ENCODE measurements at places on chromosomes 4 and X.

GRCh38 chrX:44483965-44484606 lies 58.6 kb downstream of the FUNDC1 start:
- DNase-seq: no peak

DNA sequence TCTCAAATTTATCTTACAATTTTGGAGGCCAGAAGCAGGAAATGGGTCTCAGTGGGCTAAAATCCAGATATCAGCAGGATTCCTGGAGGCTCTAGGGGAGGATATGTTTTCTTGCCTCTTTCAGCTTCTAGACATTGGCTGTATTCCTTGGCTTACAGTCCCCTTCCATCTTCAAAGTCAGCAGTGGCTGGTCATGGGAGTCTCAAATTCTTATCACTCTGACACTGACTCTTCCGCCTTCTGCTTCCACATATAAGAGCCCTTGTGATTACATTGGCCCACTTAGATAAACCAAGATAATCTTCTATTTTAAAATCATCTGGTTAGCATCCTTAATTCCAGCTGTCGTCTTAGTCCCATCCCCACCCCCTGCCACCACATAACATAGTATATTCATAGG lies 113.0 kb downstream of the PCDH7 start:
- no peak for DNase-seq

DNA sequence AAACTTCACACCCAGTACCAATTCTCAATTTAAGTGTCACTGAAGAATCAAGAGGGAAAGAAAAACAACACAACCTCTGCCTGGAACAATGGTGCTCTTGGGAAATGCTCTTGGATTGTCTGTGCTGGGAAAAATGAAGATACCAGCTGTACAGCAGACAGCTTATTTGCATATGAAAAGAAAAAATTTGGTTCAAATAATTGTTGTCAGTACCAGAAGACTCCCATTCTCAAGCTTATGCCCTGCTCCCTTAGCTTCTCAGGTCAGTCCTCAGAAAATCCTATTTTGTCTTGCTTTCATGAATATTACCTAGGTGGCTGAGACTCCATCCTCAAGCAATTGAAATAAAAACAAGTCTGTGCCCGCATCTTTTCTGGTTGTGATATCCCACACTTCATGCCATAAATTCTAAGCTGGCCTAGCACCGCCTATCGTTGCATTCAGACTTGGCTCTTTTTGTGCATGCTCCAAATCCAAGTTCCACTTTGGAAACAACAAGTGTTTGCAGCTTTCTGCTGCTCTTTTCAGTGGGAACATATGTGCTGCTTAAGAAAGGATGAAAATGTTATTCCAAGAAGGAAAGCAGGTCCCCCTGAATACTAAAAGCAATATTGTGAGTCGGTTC lies 431.6 kb downstream of the INPP4B start:
- no peak for DNase-seq

GRCh38 chr4:101931619-101932018 lies 141.1 kb downstream of the BANK1 start:
- DNase-seq: no peak

DNA sequence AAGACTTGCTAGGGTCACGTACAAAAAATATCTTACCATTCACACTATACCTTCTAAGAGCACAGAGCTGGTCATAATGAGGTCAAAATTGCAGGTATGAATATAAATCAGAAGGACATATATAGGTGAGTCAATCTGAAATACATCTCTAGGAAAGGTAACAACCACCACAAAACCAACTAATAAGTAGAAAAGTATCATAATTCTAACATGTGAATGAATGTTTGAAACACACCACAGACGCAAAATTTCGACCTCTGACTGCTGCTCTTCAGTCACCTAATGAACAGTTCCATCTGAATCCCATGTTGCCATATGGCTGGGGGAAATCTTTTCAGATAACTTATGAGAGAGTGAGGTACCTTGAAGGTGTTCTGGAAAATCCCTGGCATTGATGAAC lies 22.1 kb downstream of the STAP1 start:
- no peak for DNase-seq

- no peak for DNase-seq
Observed at GRCh38 chrX:39823854-39824253, 273.9 kb downstream of the BCOR start.

GRCh38 chrX:26915064-26915463 lies 548.1 kb downstream of the PPP4R3C start:
- DNase-seq: no peak

GRCh38 chr4:126991965-126992364 lies 640.8 kb upstream of the INTU start:
- DNase-seq: no peak

DNA sequence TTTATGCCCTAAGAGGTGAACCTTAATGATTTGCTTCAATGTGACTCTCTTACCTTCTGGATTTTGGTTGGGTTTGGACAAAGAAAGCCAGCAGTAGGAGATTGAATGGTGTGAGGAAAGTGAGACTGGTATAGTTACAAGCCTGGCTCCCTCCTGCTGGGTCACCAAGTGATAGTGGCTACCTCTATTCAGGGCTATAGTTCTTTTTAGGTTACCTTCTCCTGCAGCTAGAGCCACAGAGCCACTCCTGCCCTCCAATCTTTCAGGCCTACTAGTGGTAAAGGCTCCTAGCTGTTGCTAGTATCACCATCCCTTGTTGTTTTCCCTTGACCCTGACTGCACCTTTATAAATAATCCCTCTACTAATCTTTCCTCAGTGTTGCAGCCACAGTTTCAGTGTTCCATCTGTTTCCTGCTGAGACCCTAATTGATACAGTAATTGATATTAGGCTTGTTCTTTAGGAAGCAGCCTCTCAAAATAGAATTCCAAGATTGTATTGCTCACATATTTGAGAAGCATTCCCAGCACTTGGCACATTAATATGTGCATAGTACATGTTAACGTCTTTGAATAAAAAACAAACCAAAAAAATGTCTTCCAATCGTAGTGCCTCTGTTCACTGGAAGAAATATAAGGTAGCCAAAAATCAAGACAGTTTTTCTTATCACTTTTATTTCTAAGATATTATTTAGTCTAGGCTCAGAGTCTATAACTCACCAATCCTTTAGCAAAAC lies 82.3 kb downstream of the SRPX start:
- no peak for DNase-seq

- DNase-seq: no peak
Observed at GRCh38 chrX:110428144-110428543, 69.5 kb downstream of the RTL9 start.

DNA sequence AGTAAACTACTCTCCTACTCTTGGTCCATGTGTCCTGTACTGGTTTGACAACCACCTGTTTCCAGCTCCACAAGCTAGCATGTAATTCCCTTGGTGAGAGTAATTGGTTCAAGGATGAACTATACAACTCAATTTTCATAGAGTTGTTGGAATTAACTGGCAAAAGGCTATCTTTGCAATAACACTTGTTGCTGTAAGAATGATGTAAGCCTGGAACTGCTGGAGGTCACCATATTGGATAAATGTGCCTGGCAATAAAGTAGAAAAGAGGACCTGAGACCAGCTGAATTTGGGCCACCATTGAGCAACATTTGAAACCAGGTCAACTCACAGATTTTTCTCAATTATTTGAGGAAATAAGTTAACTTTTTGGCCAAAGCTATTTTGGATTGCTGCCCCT lies 175.5 kb downstream of the CAMK2D start:
- DNase-seq: no peak

GRCh38 chr4:112545346-112545745 lies 29.4 kb upstream of the NEUROG2 start:
- no peak for DNase-seq

DNA sequence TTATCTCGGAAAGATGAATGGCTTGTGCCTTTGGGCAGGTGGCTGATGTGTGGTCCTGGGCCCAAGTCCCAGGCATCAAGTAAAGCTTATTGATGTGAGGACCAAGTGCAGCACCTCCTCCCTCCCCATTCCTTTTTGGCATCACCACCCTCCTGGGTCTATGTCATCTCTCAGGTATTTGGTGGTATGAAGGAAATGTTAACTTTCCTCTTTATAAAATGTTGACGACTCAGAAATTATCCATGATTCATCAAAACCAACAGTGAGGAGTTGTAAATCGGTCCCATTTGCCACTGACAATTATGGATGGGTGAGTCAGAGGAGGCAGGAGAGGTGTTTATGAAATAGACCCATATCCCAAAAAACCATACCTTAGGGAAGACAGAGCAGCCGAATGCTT lies 229.4 kb upstream of the GATB start:
- no peak for DNase-seq

DNA sequence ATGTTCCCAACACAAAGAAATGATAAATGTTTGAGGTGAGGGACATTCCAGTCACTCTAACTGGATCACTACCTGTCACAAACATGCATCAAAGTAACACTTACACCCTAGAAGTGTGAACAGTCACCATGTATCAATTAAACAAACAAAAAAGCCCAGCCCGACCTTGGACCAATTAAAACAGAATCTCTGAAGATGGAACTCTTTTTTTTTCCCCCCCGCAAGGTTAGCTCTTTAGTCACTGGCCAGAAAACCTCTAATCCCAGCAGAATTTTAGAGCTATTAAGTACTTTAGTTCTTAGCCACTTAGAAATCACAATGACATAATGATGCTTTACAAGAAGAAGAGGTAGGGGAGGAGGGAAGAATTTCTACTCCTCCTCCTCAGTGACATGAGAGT lies 154.5 kb downstream of the PALLD start:
- no peak for DNase-seq

GRCh38 chrX:3516051-3516541 lies 169.6 kb upstream of the MXRA5 start:
- no peak for DNase-seq

DNA sequence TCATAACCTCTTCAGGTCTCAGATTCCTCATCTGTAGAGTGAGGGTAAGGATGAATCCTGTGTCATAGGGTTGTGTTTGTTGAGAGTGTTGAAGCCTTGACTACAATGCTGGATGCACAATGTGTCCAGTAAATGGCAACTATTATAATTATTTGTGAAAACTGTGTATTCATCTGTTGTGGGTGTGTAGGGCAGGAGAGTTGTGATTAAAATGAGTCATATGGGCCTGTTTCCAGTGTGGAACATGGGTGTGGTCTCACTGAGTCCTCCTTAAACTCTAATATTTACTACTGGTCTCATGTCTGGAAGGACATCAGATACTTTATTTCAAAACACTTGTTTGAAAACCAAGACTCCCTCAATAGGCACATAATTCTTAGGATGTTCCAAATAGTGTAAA lies 208.5 kb upstream of the CASK start:
- no peak for DNase-seq

DNA sequence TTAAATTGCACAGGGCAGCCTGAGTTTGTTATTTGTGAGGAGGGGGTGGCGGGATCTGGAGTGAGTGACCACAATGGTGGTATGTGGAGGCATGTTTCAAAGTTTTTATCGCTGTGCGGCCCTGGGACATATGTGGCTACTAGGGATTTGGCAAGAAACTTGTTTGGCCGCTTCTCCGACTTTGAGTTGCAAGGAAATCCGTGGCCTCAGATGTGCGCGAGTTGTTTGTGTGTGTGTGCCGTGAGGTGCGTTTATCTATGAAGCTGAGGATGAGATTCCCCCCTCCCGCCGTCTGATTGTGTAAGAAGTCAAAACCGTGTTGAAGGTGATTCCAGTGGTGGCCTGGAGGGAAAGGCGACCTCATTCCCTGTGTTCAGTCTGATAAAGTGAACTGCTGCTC lies 1.4 kb downstream of the JADE3 start:
- no peak for DNase-seq

DNA sequence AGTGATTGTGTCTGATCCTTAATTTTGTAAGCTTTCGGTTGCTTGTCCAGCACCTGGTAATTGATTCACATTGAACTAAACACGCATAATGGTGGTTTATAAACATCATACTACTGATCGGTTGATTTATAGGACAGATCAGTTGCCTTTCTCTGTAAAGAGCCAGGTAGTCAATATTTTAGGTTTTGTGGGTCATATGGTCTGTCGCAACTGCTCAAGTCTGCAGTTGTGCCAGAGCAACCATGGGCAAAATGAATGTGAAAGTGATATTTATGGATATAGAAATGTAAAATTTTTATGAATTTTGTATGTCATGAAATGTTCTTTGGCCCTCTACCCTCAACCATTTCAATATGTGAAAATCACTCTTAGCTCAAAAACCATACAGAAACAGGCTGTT lies 8.9 kb downstream of the JADE1 start:
- no peak for DNase-seq

DNA sequence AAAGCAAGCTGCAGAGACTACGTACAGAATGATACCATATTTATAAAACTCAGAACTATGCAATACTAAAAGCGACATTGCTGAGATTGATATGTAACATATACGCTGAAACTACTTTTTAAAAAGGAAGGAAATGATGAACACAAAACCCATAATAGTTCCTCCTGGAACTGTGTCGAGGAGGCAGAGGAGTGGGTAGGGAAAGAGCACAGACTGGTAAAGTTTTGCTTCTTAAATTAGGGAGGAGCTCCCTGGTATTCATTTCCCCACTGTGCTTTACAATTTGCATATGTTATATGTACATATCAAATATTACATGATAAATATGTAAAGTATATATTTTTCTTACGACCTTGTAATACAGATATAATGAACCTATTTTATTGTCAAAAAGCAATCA lies 13.9 kb downstream of the UFSP2 start:
- DNase-seq: no peak

GRCh38 chrX:10482708-10483107 lies 137.7 kb downstream of the MID1 start:
- no peak for DNase-seq

DNA sequence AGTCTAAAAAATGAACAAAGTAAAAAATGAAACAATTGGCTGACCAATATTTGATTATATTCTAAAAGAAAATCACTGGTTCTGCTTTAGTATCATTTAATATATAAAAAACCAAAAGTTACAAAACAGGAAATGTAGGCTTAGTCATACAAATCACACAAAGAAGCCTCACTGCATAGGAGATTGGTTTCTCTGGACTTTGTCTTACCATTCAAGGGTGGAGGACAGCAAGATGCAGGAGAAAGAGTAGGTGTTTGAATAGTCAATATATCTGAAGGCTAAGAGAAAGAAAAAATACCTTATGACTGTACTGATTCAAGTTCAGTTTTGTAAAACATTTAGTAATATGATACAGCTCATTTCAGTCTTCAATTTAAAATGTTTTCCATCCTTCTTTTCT lies 28.6 kb upstream of the TAF9B start:
- no peak for DNase-seq

GRCh38 chr4:186881521-186882220 lies 158.0 kb upstream of the FAT1 start:
- no peak for DNase-seq

GRCh38 chrX:124392794-124393193 lies 46.4 kb downstream of the SH2D1A start:
- no peak for DNase-seq

GRCh38 chr4:8385611-8386010 lies 54.9 kb downstream of the ACOX3 start:
- no peak for DNase-seq
